ENCODE measurements at places on chromosomes 7 and 10.

DNA sequence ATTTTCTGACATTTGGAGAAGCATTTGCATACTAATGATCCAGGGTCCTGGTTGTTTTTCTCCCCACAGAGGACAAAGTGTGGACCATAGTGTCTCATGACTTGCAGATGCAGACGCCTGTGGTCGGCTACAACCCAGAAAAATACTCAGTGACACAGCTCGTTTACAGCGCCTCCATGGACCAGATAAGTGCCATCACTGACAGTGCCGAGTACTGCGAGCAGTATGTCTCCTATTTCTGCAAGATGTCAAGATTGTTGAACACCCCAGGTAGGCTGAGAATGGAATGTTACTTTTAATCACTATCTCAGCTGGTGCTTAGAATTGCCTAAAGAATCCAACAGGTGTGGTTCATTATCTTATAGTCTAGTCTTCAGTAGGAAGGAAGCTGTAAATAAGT lies 951.5 kb upstream of the C7orf33 start:
- no peak for DNase-seq

GRCh38 chr7:77269360-77270093 lies 69.9 kb upstream of the FGL2 start:
- no peak for DNase-seq

GRCh38 chr10:34730726-34731125 lies 84.4 kb downstream of the PARD3 start:
- no peak for DNase-seq

DNA sequence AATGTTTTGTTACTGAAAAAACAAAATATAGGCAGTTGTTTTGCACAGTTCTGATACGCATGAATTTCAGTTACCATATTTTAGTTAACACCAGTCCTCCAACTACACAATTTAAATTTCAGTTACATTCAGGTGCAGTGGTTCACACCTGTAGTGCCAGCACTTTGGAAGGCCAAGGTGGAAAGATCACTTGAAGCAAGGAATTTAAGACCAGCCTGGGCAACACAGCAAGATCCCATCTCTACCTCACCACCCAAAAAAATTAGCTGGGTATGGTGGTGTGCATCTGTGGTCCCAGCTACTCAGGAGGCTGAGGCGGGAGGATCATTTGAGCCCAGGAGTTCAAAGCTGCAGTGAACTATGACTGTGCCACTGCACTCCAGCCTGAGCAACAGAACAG lies 45.3 kb downstream of the ABI1 start:
- DNase-seq, result no peak

- DNase-seq, result no peak
Measured at GRCh38 chr10:116311706-116312490, 12.3 kb upstream of the CCDC172 start.

DNA sequence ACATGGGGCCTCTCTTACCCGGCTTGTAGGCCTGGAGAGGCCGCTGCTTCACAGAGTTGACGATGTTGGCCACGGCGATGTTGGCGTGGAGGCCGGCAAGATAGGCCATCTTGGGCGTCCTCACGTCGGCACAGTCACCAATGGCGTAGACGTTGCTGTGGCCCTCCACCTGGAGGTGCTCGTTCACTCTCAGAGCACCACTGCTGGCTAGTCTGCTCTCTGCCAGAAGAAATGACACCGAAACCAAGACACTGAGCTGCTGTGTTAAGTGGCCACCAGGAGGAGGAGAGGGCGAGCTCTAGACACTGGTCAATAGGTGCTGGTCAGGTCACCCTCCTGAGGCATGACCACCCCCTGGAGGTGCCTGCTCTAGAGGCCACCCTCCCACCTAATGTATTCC lies 17.7 kb downstream of the AIFM2 start:
- DNase-seq, result no peak

GRCh38 chr10:49109669-49110340 lies 5.5 kb downstream of the VSTM4 start:
- DNase-seq, result no peak

DNA sequence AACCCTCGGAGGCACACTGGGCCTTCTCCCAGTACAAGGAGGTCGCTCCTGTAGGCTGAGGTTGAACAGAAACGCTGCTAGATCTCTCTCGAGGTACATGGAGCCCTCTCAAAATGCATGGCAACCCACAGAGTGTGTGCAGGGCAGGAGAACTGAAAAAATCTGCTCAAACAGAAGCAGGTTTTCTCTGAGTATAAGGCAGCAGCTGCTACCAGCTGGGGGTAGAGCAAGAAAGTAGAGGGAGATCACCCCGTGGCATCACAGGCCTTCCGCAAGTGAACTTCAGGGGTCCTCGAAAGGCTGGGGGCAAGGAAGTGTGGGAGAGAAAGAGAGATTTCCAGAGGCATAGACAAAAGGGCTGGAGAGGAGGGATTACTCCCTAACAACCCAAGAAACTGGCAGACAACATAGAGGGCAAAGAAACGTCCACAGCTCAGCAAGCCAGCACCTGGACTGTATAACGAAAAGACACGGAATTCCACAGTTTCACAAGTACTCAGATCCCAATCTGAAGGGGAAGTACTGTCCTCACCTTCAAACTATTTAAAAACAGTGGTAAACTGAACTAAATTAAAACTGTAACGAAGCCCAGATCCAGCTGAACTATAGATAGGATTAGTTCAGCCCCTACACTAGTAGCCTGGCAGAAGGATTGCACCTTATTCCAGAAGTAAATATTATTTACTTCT lies 299.2 kb downstream of the IPMK start:
- DNase-seq, result no peak

GRCh38 chr10:14020037-14020664 lies 310.6 kb downstream of the FRMD4A start:
- no peak for DNase-seq

DNA sequence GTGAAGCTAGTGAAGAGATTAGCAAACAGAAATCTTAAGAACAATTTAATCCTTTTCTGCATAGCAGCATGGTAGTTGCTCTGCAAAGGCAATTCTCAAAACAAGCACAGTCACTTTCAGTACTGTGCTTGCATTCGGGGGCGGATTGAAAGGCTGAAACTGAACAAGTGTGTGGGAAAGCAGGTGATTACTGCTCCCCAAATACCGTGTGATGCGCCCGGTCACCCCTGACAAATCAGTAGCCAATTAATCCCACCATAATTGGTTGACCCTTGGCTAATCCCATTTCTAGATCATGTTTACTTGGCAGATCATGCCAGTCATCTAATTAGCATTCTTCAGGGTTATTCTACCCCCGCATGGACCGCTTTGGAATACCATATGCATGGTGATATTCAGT lies 76.5 kb upstream of the ADRB1 start:
- no peak for DNase-seq

DNA sequence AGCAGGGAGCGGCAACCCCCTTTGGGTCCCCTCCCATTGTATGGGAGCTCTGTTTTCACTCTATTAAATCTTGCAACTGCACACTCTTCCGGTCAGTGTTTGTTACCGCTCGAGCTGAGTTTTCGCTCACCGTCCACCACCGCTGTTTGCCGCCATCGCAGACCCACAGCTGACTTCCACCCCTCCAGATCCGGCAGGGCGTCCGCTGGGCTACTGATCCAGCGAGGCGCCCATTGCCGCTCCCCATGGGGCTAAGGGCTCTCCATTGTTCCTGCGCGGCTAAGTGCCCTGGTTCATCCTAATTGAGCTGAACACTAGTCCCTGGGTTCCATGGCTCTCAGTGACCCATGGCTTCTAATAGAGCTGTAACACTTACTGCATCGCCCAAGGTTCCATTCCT lies 115.6 kb upstream of the AUTS2 start:
- DNase-seq, result no peak

DNA sequence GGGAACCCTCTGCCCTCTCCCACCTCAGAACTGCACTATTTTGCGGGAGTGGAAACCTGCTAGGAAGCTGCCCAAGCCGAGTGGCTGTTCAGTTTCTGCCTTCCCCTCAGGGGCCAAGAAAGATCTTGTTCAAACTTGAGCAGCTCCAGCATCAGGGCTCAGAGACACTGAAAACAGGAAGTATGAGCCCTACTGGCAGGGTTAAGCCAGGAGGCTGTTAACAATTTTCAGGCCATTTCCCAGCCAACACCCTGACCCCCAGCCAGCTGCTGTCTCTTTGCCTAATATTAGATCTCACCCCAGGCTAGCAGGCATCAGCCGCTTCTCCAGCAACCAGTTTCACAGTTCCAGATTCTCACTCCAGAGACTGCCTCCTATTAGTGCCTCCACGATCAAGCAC lies 9.2 kb downstream of the PLAU start:
- no peak for DNase-seq

GRCh38 chr7:158313931-158314330 lies 273.7 kb downstream of the PTPRN2 start:
- DNase-seq, result no peak

- DNase-seq, result no peak
Measured at GRCh38 chr10:132360766-132361447, 28.9 kb downstream of the LRRC27 start.

DNA sequence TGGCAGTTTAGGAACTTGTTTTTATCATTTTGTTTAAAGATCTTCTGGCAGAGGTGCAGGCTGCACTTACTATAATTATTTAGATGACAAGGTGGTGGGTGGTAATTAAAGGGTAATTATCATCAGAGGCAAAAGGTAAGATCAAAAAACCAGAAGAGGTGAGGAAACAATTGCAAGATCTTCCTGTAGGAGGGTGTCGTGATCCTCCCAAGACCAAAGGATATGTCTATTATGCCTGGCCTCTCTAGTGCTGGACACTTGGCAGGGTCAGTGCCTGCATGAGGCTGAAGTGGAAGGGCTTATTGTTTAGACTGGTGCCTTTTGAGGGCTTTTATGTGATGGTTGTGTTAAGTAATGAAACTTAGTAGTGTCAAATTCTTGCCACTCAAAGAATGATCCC lies 1.8 kb upstream of the WAPL start:
- no peak for DNase-seq

DNA sequence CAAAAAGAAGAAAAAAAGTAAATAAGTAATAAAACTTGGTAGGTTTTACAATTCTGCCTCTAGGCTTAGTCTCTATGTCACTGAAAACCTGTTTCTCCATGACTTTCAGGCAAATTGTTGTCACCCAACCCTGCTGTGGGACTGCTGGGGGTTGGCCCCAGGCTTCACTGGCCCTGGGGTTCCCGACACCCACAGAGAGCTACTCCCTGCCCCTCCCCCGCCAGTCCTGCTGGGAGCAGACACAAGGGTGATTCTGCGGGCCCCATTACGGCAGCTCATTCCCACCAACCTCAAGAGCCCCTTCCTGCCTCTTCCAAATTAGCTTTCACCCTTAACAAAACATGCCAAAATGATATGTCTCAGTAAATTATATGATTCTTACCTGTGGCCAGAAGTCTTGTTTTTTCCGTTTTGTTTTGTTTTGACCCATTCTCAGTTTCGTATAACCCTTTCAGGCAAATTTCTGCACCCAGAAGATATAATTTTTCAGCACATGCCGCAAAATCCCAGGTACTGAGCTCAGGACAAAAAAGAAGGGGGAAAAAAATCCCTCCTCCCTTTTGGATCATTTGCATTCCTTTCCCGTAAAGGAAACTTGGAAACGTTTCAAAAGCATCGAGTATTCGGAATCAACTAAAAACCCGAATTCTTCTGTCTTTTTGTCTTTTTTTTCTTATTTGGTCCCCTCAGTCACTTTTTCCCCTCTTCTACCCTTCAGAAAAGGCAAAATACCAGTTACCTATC lies 27.8 kb downstream of the CHST15 start:
- no peak for DNase-seq

GRCh38 chr7:135245226-135246190 lies 11.9 kb downstream of the STRA8 start:
- DNase-seq, result no peak

GRCh38 chr10:97779492-97779891 lies 7.7 kb upstream of the SFRP5 start:
- DNase-seq, result no peak

DNA sequence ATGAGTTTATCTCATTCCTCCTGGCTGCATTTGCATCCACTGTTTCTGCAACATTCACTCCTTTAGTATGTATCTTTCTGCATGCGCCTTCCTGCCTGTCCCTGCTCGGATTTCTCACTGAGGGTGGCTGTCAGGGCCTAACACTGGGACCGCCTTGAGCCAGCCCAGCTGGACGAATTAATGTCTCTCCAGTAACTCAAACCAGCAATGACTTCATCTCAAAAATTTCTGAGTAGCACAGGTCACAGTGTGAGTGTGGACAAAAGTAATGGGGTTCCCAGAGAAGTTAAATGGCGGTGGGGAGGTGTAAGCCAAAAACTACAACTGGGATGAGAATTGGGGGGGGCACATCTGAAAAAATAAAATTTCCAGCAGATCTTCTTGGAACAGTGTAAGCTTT lies 444.0 kb upstream of the MGMT start:
- no peak for DNase-seq

DNA sequence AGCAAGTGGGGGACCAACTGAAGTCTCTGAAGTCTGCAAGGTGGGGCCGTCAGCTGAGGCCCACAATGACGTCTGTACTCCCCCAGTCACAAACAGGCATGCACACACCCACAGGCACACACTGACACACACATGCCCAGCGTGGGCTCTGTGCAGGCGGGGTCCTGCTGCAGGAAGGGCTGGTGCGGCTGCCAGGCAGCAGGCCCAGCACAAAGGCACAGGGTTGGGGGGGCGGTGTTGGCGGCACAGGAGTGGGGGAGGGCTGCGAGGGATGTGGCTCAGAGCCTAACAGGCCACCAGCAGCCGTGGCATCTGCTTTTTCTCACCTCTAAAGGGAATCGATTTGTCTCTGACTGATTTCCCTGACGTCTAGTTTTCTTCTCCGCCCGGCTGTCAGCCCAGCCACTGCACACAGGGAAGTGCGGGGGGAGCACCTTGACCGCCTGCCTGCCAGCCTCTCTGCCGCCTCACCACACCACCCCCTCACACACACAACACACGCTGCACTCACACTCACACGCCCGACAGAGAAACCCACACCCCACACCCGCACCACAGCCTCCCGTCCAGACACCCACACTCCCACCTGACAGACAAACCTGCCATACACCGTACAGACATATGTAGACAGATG lies 43.5 kb upstream of the ZMIZ1 start:
- no peak for DNase-seq

DNA sequence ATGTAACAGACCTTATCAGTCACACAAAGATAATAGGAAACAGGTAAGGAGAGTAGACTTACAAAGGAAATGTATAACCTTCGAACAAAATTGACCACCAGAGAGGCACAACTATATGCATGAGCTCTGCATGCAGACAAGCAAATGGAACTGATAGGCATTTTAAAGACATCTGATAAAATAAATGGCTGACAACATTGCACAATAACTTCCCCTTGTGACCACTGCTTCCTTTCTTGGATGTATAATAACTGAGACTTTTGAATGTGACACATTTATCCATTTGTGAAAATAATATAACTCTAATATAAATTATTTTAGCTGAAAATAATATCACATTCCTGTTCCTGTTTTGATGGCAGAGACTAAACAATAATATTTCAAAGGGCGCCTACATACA lies 654.2 kb upstream of the STEAP1 start:
- DNase-seq, result no peak

GRCh38 chr10:52951824-52952223 lies 179.2 kb upstream of the MBL2 start:
- DNase-seq, result no peak
